ENCODE measurements at places on chromosomes 16 and 17.

DNA sequence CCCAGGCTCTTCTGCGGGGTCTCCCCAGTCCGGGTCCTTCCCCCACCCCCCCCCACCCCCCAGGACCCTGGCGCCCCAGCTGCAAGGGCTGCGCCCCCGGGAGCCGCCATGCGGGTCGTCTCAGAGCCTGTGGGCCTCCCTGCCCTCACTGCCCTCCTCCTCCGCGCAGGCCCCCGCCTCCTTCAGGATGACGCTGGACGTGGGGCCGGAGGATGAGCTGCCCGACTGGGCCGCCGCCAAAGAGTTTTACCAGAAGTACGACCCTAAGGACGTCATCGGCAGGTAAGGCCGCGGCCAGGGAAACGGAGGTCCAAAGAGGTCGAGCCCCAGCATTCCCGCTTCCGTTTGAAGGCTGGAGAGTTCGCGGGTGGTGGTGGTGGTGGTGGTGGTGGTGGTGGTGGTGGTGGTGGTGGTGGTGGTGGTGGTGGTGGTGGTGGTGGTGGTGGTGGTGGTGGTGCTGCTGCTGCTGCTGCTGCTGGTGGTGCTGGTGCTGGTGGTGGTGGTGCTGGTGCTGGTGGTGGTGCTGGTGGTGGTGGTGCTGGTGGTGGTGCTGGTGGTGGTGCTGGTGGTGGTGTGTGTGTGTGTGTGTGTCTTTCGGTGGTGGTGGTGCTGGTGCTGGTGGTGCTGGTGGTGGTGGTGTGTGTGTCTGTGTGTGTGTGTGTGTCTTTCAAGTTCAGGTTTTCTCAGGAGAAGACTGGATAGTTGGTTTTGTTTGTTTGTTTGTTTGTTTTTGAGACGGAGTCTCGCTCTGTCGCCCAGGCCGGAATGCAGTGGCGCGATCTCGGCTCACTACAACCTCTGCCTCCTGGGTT lies 615 bp downstream of the PHKG2 start:
- peak; percentile 6 for ATAC-seq

GRCh38 chr17:41335747-41336146 lies 14.9 kb downstream of the KRT33A start:
- no peak for ATAC-seq

GRCh38 chr17:33137426-33137825 lies 145.8 kb downstream of the SPACA3 start:
- no peak for ATAC-seq

GRCh38 chr16:59090541-59090940 lies 356.4 kb upstream of the GOT2 start:
- no peak for ATAC-seq

DNA sequence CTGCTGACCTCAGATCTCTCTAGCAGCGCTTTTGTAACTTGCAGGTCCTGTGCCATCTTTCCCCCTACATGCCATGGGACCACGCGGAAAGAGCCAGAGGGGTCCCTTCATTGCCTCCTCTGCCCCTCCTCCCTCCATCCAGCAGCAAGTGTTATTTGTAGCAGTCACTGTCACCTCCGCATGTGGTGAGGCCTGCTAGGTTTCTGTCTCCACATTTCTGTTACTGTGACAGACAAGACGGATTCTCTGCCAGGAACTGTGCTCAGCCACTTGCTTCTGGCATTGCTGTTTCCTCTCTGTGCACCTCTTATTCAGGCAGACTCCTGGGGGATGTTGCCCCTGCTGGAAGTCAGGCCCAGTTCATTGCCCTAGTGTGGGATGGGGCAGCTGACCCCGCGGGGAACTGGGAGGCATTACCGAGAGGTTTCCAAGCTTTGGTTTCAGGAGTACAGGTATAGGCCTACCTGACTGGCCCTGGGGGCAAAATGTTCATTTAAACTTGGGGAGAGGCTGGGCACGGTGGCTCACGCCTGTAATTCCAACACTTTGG lies 61.2 kb downstream of the RAB11FIP4 start:
- ATAC-seq = no peak

All from activated CD4-positive, CD25-positive, alpha-beta regulatory T cell treated with anti-CD3 and anti-CD28 coated beads, Interleukin-2, amount 50 U/mL, for 24 hours (primary cell).